ENCODE measurements at places on chromosomes 7 and 10.

DNA sequence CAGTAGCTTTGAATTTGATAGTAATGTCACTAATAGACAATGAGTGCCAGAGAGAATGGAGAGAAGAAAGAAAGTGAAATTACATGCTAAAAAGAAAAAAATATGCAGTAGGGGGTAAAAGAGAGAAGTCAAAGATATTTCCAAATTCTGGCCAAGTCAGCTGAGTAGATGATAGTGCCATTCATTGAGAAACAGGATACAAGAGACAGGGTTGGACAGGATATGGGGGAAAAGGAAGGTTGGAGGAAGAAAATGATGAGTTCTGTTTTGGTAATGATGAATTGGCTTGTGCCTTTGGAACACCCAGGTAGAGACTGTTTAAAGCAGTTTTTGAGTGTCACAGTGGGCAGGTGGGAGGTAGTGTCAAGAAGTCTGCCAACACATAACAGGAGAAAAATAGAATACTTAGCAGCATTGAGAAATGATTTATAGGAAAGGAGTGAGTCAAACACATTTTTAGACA, 78.3 kb downstream of the LRRC17 start:
- DNase-seq: peak; percentile 19

GRCh38 chr7:106927536-106927935, 62.5 kb downstream of the PIK3CG start:
- DNase-seq: no peak

DNA sequence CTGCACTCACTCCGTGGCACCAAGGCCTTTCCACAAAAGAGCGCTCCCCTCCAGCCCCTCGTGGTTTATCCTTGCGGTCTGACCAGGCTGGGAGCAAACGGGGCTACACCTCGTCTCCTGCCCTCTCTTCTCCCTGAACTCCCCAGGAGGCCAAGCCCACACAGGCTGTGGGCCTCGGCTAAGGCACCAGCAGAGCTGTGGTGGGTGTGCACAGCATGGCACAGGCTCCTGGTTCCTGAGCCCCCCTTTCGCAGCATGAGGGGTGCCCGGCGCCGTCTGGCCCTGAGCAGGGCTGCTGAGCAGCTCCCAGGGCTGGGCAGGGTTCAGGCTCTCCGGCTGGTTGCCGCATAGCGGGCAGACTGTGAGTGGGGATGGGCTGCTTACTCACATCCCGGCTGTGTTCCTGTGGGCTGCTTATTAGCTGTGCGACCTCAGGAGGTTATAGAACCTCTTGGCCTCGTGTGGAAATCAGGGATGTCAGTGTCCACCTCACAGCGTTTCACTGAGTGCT, 90.4 kb downstream of the ZMIZ1 start:
- DNase-seq: peak; percentile 79

GRCh38 chr7:43878867-43879266, 9.6 kb upstream of the MRPS24 start:
- DNase-seq: peak; percentile 43

DNA sequence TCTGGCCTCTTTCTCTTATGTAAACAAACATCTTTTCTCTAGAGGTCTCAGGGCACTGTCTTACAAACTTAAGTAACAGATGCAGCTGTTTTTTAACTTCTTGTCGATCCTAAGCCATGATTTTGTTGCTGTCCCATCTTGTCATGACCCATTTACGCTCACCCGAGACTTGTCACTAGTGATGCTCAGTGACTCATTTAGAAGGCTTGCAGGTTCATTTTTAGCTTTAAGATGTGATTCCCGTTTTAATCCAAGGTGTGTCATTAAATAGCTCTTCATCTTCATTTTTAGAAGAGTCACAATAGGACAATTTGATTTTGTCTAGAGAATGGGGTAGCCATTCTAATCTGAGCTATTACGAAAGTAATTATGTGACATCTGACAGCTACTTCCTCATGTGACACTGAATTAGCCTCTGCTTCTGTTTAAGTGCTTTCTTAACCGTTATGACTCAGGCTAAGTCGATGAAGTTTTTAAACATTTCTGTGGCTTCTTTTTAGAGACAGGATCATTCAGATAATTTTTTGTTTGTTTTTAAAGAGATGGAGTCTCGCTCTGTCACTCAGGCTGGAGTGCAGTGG, 42.7 kb downstream of the SPDYE5 start:
- DNase-seq: peak; percentile 86

DNA sequence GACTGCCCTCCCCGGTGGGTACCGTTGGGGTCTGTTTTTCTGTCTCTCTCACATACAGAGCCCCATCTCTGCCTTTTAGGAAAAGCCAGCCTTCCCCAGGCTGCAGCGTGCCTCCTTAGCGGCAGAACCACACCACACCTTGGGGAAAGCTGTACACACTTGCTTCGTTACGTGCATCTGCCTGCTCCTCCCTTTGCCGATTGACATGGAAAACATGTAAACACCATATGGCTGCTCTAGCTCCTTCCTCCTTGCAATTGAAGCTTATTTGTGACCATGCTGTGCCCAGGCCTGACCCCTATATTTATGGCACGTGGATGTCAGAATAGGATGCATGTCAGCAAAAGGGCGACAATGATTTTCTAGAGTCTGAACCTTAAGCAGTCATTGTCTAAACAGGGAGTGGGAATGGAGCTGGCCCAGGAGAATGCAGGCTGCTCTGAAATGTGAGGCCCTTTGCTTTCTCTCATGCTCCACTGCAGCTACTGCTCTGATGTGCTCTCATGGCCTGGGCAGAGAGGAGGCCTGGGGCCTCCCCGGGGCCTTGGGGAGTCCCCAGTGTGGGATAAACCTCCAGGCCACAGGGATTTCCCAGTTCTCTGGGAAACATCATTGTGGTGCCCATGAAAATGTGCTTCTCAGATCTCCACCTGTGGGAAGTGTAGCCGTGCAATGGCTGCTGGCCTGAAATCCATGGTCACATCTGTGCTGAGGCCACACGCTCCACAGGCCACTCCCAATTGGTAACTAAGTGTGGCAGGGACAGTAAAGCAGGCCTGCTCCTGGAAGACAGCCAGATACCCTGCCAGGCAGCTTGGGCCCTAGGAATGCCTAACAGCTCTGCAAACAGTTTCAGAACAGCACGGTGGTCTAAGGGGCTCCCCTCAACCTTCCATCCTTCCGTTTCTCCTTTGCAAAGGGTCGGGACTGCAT, 18.6 kb downstream of the PDE6C start:
- DNase-seq: no peak

- DNase-seq: peak; percentile 25
Observed at GRCh38 chr10:104123397-104123796, 1.4 kb downstream of the SFR1 start.

GRCh38 chr7:64890761-64891362, 12.2 kb upstream of the ZNF273 start:
- DNase-seq: no peak

DNA sequence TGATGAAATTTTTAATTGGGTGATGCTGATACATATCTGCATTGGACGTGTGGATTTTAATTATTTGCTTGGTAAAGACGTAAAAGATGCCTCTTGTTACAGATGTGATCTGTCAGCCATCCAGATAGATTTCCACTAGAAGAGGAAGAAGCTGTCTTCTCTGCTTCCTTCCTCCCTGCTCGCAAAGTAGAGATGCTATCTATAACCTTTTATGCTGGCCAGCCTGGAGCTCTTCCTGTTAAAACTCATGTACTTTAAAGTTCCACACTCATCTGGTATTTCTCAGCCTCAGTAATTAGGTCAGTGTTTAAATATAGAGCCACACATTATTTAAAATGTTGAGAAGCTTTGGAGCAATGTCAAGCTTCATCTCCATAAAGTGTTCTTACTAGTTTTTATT, 51.2 kb upstream of the TMEM229A start:
- DNase-seq: no peak

DNA sequence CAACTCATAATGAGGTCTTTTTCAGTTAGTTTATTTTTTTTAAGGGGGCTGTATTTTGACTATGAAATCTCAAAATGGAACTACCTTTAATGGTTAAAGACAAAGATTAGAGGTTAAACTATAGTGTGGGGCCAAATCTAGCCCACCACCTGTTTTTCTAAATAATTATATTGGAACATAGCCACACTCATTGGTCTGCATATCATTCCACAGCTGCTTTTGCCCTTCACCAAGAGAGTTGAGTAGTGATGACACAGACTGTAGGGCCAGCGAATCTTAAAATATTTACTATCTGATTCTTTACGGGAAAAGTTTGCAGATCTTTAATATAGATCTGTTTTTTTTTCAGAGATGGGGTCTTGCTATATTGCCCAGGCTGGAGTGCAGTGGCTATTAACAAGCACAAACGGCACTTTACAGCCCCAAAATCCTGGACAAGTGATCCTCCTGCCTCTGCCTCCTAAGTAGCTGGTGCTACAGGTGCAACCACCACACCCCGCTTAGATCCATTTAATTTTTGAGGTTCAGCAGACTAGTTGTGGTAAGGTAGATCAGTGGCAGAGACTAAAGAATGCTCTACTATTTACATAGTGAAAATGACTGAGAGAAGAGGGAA, 25.8 kb downstream of the EPC1 start:
- no peak for DNase-seq

GRCh38 chr10:101828766-101829551, 10.7 kb upstream of the OGA start:
- DNase-seq: no peak

DNA sequence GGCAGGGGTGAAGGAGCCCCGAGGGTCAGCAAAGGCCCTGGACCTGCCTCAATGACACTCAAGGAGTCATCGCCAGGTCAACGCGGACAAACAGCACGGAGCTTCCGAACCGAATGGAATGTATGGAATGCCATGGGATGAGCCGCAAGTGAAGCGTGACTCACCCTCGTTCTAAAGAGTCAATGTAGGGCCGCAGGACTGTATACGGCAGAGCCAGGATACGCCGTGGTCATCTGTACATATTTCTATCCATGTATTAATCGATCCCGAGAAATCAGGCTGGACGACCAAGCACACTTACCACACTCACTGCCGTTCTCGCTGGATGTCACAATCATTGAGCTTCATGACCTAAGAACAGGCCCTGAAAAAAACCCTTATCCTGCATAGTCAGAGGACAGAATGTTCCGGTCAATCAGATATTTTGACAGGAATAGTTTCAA, 4.3 kb downstream of the SNX8 start:
- peak; percentile 85 for DNase-seq

- DNase-seq: no peak
Observed at GRCh38 chr10:21499701-21500577, 25.5 kb downstream of the SKIDA1 start.

DNA sequence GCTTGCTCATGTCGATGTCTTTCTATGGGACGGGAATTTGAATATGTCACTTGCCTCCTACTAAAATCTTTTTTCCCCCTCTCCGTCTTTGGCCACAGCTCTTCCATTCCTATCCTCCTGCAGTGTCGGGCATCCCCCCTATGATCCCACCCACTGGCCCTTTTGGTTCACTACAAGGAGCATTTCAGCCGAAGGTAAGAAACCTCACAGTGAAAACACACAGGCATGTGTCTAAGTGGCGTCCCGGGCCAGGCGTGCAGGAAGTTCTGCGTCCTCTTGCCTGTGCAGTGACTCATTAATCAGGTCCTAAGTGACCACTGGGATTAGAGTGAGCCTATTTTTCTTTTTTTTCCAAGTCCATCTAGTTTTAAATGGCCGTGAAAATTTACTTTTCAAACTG, 360.5 kb upstream of the GALNT17 start:
- DNase-seq: no peak

- peak; percentile 54 for DNase-seq
Observed at GRCh38 chr7:121401896-121402295, 5.8 kb upstream of the FAM3C start.

GRCh38 chr7:134593530-134594392, 44.9 kb downstream of the AKR1B15 start:
- DNase-seq: peak; percentile 83

GRCh38 chr7:1455241-1455939, 3.9 kb downstream of the MICALL2 start:
- DNase-seq: no peak

GRCh38 chr7:129055861-129056464, 1.1 kb upstream of the TNPO3 start:
- DNase-seq: no peak

GRCh38 chr7:70695795-70696083, 436.2 kb upstream of the GALNT17 start:
- peak; percentile 41 for DNase-seq

GRCh38 chr10:306675-307185, 171.5 kb downstream of the ZMYND11 start:
- DNase-seq: no peak

DNA sequence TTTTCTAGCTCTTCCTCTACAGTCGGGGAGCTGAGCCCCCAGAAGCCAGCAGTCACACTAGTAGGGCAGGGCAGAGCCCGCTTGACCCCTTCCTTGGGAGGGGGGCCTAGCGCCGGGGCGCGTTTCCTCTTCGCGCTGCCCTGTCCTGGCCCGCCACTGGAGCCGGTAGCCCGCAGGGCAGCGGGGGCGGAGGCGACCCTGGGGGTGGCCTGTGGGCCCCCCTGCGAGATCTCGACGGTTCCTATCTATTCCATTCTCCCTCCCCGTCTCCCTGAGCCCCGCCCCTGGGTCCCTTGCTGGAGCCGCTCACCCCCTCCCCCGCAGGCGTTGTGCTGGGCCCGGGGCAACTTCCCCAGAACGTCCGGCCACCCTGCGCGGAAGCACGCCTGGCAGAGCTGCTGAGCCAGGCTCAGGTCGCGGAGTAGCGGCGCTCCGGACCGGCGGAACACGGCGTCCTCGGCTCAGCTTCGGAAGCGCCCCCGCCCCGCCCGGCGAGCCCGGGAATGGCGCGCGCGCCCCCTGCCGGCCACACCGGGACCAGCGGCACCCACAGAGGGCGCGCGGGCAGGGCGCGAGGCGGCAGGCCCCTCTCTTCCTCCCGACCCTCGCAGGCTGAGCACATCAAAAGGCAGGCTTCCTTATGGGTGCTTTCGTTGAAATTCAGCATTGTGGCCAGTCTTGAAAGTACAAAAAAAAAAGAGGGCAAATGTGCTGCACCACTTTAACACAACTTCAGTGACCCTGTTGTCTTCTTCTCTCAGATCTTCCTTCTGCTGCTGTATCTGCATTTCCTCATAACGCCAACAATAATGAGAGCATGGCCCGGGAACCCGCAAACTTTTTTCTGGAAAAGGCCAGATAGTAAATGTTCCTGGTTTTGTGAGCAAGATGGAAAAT, 327.6 kb downstream of the TNS3 start:
- DNase-seq: peak; percentile 65

DNA sequence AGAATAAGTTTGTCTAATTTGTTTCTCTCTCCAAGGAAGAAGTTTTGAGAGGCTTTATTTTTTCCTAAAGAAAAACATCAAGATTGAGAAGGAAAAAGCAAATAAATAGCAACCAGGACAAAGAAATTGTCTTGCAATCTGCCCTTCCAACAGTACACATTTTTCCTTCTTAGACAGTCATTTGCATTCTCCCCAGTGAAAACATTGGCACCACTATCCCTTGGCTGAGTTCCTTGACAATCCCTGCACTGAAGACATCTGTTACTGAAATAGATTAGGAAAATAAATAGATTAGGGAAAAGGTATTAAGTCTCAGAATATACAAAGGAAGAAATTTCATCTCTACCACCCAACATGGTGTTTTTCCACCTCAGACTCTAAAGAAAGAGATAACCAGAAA, 12.2 kb upstream of the TMEM243 start:
- no peak for DNase-seq

DNA sequence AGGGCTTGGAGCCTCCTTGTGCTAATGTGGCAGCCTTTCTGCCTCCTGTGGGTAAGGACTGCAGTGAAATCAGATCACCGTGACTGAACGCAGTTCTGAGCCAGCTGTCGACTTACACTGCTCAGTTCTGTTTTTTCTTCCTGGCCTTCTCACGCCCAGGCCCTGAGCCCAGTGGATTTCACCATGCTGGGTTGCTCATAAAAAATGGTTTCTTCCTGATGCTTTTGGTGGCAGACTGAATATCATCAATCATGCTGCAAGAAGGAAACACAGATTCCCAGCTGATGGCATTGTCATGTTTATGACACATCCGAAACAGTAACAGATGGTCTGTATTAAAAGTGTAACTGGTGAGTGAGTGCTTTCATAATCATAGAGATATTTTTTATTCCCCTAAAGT, 389.6 kb downstream of the GALNT17 start:
- DNase-seq: peak; percentile 87

All from fibroblast of skin of back (primary cell).